Stimulated activated CD8-positive, alpha-beta memory T cell treated with anti-CD3 and anti-CD28 coated beads, Interleukin-7, amount 100 ng/mL, for 4 hours (primary cell): ENCODE measurements at places on chromosomes 12 and 14.
A peak's percentile ranks its signal among the peaks of the same experiment; 100 is the strongest.

GRCh38 chr14:22099942-22100763 lies 426.5 kb upstream of the OR4E1 start:
- peak; percentile 26 for DNase-seq

DNA sequence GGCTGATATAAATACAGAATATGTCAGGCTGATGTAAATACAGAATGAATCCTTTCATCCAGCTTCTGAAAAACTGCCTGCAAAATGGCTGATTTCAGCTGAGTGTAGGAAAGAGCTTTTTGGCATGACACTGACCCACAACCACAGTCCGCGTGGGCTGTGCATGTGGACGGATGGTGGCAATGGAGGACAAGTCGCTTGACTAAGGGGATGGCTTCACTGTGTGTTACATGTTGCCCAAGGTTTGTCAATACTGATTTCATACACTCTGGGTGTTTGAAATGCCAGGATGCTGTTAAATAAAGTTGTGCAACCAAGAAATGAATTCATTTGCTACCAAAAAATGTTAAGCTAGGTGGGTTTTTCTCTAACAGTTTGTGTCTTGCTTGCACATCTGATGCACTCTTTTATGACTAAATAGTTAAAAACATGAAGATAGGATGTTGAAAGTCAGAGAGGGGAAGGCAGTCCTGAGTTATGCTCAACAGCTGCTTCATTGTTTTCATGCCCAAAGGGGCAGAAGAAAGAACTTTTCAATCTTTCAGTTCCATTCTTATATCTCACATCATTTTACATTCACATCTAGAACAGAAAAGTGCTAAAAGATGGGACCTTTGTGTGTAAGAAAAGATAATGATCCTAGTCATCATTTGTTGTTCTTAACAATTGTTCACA lies 36.5 kb upstream of the OVCH1 start:
- DNase-seq: no peak

DNA sequence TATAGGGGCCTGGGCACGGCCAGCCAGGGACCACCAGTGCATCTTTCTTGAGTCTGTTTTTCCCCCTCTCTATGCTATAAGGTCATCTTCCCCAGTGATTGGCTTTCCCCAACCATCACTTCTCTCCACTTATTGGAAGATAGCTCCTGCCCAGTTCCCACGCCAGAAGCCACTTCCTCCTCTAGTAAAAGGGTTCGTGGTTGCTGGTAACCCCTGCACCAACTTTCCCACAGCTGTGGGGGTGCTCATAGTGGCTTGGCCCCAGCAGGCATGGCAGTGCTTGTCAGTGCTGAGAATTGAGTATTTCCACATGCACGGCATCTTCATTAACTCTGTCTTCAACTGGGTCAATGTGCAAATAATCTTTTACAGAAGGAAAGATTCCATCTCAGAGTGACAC lies 215.4 kb downstream of the FOXN3 start:
- no peak for DNase-seq

GRCh38 chr12:83106873-83107272 lies 420.2 kb downstream of the TMTC2 start:
- no peak for DNase-seq

GRCh38 chr14:58151133-58152013 lies 640 bp downstream of the ARMH4 start:
- no peak for DNase-seq

- no peak for DNase-seq
These were observed 12.4 kb downstream of the TTLL5 start for GRCh38 chr14:75673345-75674035.

GRCh38 chr12:30582943-30583342 lies 112.7 kb downstream of the IPO8 start:
- DNase-seq: no peak

DNA sequence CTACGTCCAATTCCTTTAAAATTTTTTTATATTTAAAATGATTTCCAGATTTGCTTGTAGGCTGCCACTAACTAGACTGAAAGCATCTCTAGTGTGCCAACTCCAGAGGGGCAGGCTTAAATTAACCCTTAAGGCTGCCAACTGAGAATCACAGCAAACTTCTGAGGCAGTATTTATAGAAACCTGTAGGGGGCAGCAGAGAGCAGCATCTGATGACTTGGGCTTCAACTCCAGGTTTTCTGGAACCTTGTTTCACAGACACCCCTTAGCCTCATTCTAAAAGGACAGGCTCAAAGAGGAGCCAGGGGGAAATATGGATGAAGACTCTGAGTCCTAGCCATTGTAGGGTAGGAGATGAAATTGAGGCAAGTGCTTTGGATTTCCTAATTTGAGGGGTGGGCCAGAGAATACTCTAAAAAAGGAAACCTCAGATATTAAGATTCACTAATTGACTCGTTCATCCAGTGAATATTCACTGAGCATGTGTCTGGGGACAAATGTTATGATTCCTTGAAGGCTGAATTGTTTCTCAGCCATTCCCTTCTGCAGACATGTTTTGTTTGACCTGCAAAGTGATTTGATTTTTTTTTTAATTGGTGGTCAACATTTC lies 63.3 kb upstream of the HSPB8 start:
- DNase-seq: no peak

- no peak for DNase-seq
These were observed 33.6 kb downstream of the CCDC91 start for GRCh38 chr12:28223858-28224257.

GRCh38 chr12:95116773-95117172 lies 43.4 kb upstream of the NR2C1 start:
- no peak for DNase-seq

DNA sequence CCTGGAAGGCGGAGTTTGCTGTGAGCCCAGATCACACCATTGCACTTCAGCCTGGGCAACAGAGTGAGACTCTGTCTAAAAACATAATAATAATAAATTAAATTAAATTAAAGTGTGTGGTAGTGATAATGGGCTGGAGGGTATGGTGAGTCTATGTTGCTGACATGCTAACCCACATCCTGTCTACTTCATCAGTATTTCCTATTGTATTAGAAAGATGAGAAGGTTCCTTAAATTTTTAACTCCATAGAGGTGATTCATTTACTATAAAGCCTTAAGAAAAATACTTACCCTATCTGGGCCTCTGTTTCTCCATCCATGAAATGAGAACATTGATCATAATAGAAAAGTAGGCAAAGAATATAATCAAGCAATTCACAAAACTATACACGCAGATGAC lies 280.5 kb downstream of the FBXL14 start:
- no peak for DNase-seq

GRCh38 chr12:104121001-104121400 lies 17.0 kb downstream of the NFYB start:
- DNase-seq: no peak
